Epithelial cell of prostate (primary cell): ENCODE measurements at places on chromosomes 7 and 10.

GRCh38 chr7:105826143-105826542 lies 50.3 kb downstream of the ATXN7L1 start:
- DNase-seq, result no peak

DNA sequence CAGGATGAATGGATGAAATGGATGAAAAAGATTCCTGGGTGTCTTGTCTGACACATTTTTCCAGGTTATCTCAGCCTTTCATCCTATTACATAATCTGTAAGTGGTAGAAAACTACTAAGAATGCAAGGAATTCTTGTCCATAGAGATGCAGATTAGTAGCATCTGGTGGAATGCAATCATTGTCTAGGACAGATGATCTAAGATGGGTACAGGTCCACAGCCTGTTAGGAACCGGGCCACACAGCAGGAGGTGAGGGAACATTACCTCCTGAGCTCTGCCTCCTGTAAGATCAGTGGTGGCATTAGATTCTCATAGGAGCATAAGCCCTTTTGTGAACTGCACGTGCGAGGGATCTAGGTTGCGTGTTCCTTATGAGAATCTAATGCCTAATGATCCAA lies 225.0 kb downstream of the CALN1 start:
- no peak for DNase-seq

- no peak for DNase-seq
Measured at GRCh38 chr7:26950889-26951288, 86.5 kb upstream of the SKAP2 start.

DNA sequence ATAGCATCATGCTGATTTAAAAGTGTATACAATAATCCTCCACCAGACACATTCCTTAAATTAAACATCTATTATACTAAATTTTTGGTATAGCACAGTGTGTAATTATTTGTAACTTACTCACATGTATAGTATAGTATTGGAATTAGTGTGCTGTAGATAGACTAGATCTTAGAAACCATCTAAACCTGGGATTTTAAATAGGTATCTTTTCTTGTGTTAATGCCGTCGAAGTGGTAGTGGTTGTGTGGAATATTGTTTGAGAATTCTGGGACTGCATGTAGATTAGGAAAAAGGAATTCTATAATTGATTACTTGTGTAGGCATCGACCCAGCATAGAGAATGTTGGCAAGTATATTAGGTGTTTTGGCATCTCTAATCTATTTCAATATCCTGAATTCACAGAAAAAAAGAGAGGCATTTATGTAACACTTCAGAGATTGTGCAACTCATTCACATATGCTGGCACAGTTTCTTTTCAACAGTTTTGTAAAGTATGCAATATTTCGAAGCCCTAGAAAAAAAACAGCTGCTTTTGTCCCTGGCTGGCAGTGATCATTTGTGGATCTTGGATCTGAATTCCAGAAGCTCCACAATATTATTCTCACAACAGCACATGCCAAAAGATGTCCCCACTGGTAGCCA lies 145.5 kb upstream of the AGR3 start:
- no peak for DNase-seq

DNA sequence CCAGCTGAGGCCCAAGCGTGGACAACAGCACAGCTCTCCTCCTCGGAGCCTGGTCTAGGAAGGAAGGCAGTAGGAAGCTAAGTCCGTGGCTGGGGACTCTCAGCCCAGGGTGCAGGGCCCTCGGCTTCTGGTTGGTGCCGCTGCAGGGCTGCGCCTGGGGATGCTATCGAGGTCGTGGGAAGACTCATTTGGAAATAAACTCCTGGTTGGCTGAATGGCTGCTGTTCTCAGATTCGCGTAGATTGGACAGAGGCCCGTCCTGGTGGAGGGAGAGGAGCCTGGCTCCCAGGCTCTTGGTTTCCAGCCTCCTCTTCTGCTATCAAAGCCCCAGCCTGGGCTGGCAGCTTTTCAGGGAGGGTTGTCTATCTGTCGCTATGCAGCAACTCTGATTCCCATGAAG lies 152.6 kb upstream of the FZD8 start:
- no peak for DNase-seq

- no peak for DNase-seq
Measured at GRCh38 chr10:84205853-84206525, 11.7 kb downstream of the CDHR1 start.

- no peak for DNase-seq
Measured at GRCh38 chr10:94094540-94094939, 100.8 kb downstream of the PLCE1 start.

DNA sequence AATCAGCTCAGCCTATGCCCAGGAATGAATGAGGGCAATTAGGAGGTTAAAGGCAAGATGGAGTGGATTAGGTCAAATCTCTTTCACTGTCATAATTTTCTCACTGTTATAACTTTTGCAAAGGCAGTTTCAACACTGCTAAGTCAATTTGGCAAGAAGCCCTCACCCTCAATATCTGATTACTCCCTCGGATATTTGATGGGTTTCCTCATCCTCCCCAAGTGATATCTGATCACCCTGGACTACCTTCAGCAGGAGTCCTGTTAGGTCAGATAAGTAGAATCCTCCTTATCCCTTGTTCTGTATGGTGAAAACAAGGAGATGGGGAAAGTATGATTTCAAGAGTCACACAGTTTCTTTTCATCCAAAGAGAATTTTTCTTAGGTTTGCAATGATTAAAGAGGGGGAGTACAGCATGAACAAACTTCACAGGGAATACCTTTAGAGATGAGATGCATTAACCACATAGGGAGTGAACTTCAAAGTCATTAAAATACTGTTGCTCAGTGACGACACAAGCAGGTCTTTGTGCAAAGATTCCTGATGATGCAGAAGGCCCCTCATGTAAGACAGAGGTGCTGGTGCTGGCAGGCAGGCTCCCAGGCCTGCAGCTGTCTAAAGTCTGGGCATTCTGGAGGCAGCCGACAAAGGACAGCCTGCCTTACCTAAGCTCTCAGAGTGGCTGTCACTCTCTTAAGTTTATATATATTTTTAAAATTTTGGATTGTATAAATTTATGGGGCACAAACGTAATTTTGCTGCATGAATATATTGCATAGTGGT lies 75.4 kb upstream of the POM121L12 start:
- no peak for DNase-seq

- DNase-seq, result no peak
Measured at GRCh38 chr10:129702605-129703004, 235.6 kb downstream of the MGMT start.

DNA sequence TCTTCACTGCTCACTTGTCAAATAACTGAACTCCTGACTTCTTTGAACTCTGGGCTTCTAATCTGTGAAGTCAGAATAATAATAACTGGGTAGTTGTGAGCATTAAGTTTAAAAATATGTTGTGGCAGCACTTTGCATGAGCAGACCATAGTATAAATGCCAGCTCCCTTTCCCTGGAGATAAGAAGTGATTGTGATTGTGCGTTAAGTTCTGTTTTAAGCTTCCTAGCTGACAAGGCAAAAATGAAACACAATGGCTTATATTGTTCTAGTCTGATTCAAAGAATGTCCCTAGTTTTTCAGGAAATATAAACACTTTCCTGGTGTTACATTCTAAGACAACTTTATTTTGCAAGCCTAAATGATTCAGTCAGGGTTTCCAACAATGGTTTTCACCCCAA lies 61.8 kb downstream of the PTPRE start:
- DNase-seq, result no peak

DNA sequence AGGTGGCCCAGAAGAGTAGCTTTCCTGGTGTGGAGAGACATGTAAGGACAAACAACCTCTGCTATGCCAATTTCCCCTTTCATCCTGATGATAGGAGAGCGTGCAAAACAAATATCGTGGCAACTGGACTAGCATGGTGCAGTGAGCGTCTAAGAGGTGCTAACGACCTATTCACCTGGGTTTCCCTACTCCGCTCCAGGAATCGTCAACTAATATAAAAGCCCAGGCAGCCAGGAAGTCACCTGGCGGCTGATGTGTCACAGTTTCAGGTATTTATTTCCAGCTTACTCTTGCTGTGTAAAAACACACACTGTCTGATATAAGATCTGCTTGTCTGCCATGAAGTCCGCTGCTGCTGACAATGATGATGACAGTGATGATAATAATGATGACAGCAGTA lies 56.5 kb upstream of the EFCAB10 start:
- no peak for DNase-seq

- DNase-seq, result no peak
Measured at GRCh38 chr7:138886501-138886917, 88.5 kb upstream of the ATP6V0A4 start.

DNA sequence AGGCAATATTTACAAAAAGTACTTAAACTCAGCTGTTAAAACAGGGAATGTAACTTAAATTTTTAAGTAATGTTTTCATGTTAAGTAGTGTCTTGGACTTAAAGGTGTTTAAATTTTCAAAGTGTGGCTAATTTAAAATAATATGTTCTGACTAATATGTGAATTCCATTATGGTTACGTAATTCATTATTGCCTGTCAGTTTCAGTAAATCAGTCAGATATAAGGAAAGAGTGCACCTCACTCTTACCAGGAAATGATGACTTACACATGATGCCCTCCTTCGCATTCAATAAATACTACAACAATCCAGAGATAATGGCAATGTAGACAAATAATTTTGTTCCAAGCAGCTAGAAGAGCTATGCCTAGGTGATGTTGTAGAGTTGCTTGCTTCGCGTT lies 69.0 kb upstream of the WNT16 start:
- no peak for DNase-seq

GRCh38 chr7:25496476-25497368 lies 268.4 kb upstream of the NPVF start:
- no peak for DNase-seq

DNA sequence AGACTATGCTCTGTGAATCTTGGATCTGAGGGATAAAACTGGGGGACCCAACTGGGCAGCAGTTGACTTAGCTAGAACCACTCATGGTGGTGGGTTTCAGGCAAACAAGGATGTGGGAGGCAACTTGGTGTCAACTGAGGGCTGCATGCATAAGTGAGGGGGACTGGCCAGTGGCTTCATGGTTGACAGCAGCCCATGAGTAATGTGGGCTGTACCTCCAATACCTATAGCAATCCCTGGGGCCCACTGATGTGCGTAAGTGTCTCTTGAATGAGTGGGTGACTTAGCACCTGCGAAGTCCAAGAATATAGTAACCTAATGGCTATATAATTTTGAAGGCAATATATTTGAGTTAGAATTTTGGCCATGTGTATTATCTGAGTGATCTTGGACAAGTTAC lies 13.7 kb upstream of the MAP3K8 start:
- no peak for DNase-seq

- no peak for DNase-seq
Measured at GRCh38 chr7:158316466-158317031, 271.1 kb downstream of the PTPRN2 start.

DNA sequence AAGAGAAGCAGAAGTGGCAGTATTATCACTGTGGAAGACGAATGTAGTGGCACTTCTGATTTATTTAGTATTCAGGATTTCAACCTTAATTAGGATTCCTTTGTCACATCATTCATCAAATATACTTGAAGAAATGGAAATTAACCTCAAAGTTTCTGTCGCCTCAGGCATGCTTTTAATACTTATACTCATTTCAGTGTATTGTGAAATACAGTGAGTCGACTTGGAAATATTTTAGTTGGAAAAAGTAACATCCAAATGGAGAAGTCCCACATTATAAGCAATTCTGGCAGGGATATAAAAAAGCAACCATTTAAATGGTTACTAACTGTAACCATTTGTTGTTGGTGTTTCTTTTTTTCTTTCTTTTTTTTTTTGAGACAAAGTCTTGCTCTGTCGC lies 648.8 kb downstream of the ARL4A start:
- no peak for DNase-seq

DNA sequence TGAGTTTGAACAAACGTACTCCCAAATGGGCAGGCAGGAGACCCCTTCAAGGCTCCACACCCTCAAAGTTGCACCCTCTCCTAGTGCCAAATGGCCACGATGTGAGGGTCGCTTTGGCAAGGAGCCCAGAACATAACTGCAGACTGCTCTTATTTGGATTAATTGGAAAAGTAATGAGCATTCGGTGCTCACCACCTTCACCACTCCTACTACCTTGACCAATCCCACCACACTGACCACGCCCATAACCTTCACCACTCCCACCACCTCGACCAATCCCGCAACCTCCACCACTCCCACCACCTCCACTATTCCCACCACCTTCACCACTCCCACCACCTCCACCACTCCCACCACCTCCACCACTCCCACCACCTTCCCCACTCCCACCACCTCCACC lies 94.7 kb upstream of the PAX2 start:
- no peak for DNase-seq

GRCh38 chr10:21670391-21670790 lies 136.4 kb downstream of the MLLT10 start:
- no peak for DNase-seq

DNA sequence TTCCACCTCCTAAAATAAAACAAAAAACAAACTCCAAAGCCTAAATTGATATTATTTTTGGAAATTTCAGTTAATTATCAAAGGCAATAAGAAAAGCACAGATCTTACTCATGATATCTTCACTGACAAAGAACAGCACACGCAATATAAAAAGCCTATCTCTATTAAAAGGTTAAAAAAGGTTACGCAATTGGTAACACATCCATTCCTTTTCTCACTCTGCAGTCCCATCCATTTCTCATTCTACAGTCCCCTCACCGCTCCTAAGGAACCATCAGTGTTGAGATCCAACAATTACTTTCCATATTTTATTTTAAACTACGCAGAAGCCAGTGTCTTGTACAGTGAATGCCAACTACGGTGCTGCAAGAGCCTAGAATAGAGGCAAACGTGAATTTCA lies 1.3 kb downstream of the SEC61G start:
- DNase-seq, result no peak

- DNase-seq, result no peak
Measured at GRCh38 chr7:5417106-5418071, 6.2 kb downstream of the TNRC18 start.

- DNase-seq, result peak; percentile 49
Measured at GRCh38 chr10:31977440-31978155, 49.0 kb upstream of the ARHGAP12 start.

DNA sequence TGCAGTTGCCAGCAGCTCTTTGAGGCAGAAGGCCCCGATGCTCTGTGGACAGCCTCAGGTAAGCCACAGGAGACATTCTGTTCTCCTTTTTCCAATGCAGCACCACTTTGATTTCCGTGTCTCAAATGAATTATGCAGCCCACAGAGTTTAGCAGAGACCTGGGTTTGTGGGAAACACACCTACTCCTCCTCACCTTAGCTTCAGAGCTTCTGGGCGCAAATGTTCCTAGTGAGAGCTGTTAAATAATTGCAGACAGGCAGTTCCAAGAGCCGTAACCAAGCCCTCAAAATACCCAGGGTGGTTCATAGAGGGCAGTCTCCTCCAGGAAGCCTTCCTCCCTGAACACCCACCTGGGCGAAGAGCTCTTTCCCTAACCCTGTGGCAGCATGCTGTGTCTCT lies 69.2 kb upstream of the AGK start:
- no peak for DNase-seq
